ENCODE measurements at places on chromosomes 16 and 17. TPM values are rescaled to one million over a fixed set of nuclear protein-coding genes. Genes with fewer than 3 reads are reported as not detected.
A peak's percentile ranks its signal among the peaks of the same experiment; 100 is the strongest.

Gene RAMP2
- 26.0 TPM for total RNA-seq

Gene HBA2
- total RNA-seq, result 69.9 TPM

Gene TBC1D3K
- total RNA-seq, result not detected

Gene CDH1
- total RNA-seq, result 286 TPM

DNA sequence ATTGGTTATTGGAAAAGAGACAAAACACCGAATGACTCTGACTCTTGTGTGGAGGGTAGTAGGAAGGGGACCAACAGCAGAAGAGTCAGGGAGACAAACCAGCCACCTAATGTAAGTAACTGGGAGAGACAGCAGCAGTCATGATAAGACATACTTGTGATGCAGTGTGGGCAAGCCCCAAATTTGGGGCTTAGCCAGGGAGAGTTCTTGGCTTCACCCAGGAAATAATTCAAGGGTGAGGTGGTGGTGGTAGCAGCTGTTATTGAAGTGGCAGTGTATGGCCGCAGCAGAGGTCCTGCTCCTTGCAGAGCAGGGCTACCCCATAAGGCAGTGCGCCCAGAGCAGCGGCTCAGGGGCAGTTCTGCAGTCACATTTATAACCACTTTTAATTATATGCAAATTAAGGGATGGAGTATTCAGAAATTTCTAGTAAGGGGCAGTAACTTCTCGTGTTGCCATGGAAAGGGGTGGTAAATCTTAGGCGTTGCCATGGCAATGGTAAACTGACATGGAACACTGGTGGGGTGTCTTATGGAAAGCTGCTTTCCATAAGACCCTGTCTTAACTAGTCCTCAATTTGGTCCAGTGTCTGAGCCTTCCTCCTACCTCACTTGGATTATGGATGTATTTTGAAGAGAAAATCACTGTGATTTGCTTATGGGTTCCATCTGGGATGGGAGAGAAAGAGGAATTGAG lies 317.1 kb downstream of the PHKB start:
- H3K27ac ChIP-seq, result no peak overlapping the region
- no peak overlapping the region for H3K4me3 ChIP-seq
- no peaks in the 10 kb centered on the region for H3K4me1 ChIP-seq
- no peak for DNase-seq
- H3K27me3 ChIP-seq, result no peaks in the 10 kb centered on the region
- no peaks in the 10 kb centered on the region for H3K36me3 ChIP-seq

DNA sequence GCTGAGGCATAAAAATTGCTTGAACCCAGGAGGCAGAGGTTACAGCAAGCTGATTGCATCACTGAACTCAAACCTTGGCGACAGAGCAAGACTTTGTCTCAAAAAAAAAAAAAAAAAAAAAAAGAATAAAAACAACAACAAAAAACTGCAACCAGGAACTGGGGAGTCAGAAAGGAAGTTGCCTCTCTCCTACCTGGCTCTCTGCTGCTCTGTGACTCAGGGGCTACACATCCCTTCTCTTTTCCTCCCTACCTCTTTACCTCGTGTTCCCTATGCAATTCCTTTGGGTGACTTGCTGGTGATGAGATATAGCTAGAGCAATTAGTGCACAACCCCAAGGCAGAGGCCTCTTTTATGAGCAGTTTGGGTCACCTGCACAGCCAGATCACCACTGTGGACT lies 95.9 kb downstream of the ABCC1 start:
- no peaks in the 10 kb centered on the region for H3K27me3 ChIP-seq
- H3K4me1 ChIP-seq, result peaks cover 31% of the 10 kb centered on the region
- H3K36me3 ChIP-seq, result peaks cover 39% of the 10 kb centered on the region
- H3K4me3 ChIP-seq, result no peak overlapping the region
- H3K27ac ChIP-seq, result peak overlapping the region; percentile 9

DNA sequence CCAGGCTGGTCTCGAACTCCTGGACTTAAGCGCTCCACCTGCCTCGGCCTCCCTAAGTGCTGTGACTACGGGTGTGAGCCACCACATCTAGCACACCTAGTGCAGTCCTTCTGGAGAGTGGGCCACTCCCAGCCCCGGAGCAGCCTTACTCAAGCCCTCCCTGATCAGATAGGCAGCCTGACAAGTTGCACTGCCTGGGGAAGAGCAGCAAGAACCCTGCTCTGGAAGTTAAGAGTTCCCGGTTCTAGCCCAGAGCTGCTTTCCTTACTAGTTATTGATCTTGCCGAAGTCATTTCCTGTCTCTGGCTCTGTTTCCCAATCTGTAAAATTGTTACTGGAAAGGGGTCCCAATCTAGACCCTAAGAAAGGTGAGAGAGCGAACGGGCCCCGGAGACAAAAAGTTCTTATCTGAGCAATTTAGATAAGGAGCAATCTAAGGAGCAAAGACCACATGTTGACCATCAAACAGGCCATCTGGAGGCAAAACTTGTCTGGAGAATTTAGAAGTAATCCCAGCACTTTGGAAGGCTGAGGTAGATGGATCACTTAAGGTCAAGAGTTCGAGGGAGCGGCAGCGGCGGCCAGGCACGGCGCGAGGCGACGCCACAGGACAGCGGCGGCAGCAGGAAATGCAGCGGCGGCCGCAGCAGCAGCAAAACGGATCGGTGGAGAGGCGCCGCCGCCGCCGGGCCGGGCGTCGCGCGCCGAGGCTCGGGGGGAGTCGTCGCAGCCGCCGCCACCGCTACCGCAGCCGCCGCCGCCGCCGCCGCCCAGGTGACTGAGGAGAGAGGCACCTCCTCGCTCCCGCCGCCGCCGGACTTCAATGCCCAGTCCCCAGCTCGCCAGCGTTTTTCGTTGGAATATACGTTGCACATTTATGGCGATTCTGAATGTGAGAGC lies 4.3 kb upstream of the NAGLU start:
- peaks cover 37% of the 10 kb centered on the region for H3K4me1 ChIP-seq
- no peaks in the 10 kb centered on the region for H3K27me3 ChIP-seq
- H3K36me3 ChIP-seq, result no peaks in the 10 kb centered on the region
- peak overlapping the region; percentile 72 for H3K27ac ChIP-seq
- peak; percentile 66 for DNase-seq

DNA sequence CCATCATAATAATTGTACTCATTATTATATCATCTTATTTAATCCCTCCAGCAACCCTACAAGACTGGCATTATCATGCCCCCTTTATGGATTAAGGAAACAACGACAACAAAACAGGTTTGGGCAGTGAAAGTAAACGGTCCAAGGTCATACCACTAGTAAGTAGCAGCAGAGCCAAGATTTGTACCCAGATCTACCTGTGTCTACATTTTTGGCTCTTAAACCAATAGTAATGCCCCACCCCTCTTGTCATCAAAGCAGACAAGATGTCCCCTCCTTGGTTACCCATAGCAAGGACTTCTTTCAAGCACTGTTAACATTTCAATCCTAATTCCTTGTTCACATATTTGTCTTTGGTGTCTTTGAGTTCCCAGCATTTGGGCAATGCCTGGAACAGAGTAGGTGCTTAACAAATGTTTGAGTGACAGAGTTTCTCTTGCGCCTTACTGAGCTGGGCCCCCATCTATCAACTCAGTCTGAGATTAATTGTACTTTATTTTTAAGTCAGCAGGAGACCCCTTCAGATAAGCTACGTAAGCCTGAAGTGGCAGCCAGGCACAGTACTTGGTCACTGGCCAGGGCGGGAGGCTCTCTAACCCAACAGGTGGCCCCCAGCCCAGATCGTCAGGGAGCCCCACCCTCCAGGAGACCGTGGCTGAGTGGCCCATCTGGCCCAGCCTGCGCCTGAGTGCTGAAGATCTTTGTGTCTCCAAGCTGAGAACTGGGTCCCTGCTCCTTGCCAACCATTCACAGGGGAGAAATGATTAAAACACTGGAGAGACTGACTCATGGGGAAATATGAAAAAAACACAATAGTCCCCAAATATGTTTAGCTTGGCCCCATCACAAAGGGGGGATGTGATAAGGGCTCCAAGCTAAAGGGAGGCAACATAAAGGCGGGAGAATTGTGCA lies 75.8 kb downstream of the AXIN2 start:
- no peak overlapping the region for H3K4me3 ChIP-seq
- H3K36me3 ChIP-seq, result no peaks in the 10 kb centered on the region
- peak overlapping the region; percentile 20 for H3K27ac ChIP-seq

- H3K4me3 ChIP-seq, result no peak overlapping the region
- no peaks in the 10 kb centered on the region for H3K4me1 ChIP-seq
- H3K27me3 ChIP-seq, result no peaks in the 10 kb centered on the region
- H3K27ac ChIP-seq, result no peak overlapping the region
- H3K36me3 ChIP-seq, result no peaks in the 10 kb centered on the region
Measured at GRCh38 chr16:58481931-58482330, 18.0 kb upstream of the NDRG4 start.

DNA sequence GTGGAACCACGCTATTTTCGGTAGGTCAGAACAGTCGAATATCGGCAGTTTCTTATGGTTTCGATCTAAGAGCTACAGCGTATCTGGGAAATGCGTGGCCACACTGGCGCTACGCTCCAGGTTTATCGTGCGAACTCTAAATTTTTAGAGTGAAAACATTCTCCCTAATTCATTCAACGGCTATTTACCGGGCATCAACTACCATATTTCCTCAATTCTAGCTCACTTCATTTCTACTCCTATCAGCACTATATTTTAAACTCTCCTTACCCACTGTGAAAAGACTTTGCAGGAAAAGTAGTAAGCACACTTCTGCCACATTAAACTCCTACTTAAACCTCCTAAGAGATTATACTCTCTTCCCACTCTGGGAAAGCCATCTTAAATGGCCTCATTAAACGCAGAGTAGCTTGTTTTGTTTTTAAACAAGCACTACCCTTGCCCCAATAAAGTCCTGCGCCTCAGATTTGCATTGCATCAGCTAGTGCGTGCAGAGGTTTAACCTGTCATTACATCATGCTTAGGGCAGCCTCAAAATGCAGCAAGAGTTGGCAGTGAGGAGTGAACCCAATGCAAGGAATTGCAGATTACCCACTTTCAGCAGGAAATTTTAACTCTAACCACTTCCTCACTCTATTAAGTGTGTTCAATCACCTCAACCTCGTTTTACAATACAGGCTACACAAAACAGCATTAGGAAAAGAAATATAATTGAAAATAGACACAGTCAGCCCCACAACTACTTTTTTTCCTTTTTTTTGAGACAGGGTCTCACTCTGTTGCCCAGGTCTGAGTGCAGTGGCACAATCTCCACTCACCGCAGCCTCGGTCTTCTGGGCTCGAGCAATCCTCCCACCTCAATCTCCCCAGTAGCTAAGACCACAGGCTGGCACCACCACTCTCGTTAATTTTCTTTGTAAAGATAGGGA lies 18.8 kb downstream of the SIAH1 start:
- H3K4me3 ChIP-seq, result peak overlapping the region; percentile 41
- DNase-seq, result no peak
- H3K36me3 ChIP-seq, result peaks cover 6% of the 10 kb centered on the region
- H3K27me3 ChIP-seq, result no peaks in the 10 kb centered on the region
- H3K27ac ChIP-seq, result peak overlapping the region; percentile 90

DNA sequence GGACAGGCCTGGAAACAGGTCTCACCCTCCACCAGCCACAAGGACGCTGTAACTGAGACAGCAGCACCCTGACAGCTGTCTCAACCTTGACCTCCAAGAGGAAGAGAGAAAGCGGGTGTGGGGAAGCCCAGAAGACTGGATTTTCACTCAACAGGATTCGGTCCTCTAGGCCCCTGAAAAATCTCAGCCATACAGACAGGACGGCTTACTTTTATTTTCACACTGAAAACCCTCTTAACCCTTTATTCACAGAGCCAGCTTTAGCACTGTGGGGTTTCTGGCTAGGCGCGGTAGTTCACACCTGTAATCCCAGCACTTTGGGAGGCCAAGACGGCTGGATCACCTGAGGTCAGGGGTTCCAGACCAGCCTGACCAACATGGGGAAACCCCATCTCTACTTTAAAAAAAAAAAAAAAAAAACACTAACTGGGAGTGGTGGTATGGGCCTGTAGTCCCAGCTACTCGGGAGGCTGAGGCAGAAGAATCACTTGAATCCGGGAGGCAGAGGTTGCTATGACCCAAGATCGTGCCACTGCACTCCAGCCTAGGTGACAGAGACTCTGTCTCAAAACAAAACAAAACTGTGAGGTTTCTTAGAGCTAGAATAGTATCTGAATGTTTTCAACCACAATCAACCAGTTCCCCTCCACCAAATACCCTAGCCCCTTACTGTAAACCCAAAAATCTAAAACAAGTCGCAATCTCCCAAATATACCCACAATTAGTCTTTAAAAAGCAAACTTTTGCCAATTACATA lies 5.3 kb downstream of the ANKRD11 start:
- no peak overlapping the region for H3K4me3 ChIP-seq
- H3K36me3 ChIP-seq, result no peaks in the 10 kb centered on the region
- peaks cover 27% of the 10 kb centered on the region for H3K4me1 ChIP-seq
- no peaks in the 10 kb centered on the region for H3K27me3 ChIP-seq
- no peak overlapping the region for H3K27ac ChIP-seq
- no peak for DNase-seq

DNA sequence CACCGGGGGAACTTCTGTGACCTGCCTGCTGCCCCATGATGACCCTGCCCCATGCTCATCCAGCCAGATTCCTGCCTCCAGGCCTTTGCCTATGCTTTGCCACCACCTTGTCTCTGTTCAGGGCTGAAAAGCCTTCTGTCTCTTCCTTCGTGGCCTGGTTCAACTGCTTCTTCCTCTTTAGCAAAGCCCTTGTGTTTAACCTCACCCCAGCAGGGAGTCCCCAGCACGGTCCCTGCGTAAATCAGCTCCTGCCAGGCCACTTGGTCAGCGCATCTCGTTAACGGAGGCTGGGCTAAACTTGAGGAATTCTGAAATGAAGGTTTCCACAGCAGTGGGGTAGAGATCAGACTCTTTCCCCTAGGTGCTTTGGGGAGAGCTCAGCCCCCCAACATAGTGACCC lies 16.1 kb upstream of the KCNJ12 start:
- DNase-seq, result no peak
- H3K27me3 ChIP-seq, result no peaks in the 10 kb centered on the region
- H3K36me3 ChIP-seq, result no peaks in the 10 kb centered on the region

DNA sequence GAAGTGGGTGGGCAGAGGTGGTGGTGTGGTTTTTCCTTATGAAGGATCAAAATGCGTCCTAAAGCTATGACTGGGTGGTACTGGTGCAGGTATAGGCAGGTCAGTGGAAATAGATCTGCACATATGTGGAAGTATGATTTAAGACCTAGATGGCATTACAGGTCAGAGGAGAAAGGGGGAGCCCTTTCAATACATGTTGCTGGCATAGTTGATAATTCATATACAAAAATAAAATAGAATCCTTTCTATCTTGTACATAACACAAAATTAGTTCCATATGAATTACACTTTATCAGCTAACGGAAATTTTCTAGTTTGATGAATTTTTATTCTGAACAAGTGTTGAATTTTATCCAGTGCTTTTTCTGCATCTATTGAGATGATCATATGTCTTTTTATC lies 20.8 kb upstream of the PIK3R5 start:
- DNase-seq, result no peak
- no peaks in the 10 kb centered on the region for H3K36me3 ChIP-seq
- H3K4me1 ChIP-seq, result no peaks in the 10 kb centered on the region
- H3K4me3 ChIP-seq, result no peak overlapping the region

DNA sequence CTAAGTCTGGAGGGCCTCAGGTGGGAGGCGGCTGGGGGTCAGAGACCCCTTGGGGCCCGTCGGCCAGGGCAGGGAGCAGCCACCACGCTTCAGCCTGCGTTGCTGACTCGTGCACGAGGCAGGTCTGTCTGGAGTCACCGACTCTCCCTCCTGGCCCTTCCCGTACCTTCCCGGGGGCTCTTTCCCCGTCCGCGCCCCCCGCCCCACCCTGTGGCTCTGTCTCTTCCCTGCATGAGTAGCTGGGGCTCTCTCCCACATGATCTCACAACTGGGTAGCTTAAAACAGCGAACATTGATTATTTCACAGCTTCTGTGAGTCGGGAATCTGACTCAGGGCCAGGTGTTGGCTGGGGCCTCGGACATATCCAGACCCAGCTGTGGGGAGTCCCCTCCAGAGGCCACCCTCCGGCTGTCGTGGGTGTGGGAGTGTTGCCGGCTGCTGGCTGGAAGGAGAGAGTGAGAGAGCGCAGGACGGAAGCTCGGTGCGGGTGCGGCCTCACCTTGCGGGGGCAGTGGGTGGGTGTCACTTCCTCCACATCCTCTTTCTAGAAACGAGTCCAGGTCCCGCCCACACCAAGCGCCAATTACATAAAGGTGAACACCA lies 17.3 kb downstream of the BAHCC1 start:
- H3K27me3 ChIP-seq, result no peaks in the 10 kb centered on the region
- no peak overlapping the region for H3K27ac ChIP-seq
- H3K4me3 ChIP-seq, result no peak overlapping the region

Measured in thyroid gland (tissue), 4 donors.